ENCODE measurements at places on chromosomes 11 and 22. TPM values are rescaled to one million over a fixed set of nuclear protein-coding genes. Genes with fewer than 3 reads are reported as not detected.

DNA sequence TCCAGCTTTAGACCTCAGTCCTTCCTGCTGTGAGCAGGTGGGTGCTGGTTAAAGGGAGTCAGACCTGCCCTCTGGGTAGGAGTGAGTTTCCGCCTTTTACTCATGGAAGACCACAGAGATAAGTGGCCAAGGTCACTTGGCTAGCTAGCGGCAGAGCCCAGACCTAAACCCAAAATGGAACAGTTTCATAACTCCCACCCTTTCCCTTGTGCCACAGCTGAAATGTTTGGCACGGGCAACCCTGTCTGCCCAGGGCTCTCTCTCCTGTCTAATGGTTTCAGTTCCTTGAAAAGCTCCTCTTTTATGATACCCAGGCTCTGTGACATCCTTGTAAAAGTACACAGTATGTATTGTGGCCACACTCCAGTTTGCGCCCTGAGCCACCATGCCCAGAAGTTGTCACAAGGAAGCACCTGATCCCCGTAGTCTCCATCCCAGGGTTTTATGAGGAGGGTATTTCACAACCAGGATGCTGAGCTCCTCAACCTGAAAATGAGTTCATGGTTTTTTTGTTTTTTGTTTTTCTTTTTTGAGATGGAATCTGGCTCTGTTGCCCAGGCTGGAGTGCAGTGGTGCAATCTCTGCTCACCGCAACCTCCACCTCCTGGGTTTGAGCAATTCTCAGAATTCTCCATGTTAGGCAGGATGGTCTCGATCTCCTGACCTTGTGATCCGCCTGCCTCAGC lies 5.1 kb downstream of the MB start:
- DNase-seq, result no peak

DNA sequence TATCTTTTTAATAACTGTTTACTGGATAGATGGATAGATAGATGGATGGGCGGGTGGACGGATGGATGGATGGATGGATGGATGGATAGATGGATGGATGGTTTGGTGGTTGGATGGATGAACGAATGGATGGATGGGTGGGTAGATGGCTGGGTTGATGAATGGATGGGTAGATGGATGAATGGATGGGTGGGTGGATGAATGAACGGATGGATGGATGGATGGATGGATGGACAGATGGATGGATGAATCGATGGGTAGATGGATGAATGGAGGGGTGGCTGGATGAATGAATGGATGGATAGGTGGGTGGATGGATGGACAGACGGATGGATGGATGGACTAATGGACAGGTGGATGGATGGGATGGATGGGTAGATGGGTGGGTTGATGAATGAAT lies 13.8 kb upstream of the SLC22A12 start:
- no peak for DNase-seq

- no peak for DNase-seq
These were observed 7.6 kb upstream of the JHY start for GRCh38 chr11:122874991-122875390.

DNA sequence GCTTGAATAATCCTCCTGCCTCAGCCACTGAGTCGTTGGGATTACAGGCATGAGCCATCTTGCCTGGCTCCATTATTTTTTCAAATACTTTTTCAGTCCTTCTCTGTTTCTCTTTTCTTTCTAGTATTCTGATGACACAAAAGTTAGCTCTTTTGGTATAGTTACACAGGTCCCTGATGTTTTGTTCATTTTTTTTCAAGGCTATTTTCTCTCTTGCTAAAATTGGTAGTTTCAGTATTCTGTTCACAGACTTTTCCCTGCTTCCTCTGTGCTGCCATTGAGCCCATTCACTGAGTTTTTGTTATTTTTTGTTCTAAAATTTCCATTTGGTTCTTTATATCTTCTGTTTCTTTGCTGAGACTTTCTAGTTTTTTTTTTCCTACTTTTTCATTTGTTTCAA lies 166.5 kb downstream of the UVRAG start:
- DNase-seq, result no peak

- DNase-seq, result no peak
These were observed 64.6 kb downstream of the MYEOV start for GRCh38 chr11:69358398-69359020.

DNA sequence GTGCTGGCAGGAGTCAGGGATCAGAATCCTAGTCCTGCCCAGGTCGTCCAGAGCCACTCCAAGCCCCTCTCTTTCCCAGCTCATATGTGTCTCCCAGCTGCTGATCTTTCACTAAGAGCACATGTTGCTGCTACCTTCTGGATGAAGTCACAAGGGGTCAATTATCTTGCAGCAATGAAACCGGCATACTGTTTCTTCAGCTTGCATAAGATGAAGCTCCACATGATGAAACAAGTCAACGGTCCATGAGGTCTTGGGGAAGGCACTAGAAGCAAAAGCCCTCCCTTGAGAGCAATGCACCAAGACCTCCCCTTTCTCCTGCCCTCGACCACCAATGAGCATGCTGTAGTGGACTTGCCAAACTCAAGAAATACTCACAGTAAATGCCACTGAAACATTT lies 148.9 kb downstream of the TENM4 start:
- DNase-seq, result no peak

DNA sequence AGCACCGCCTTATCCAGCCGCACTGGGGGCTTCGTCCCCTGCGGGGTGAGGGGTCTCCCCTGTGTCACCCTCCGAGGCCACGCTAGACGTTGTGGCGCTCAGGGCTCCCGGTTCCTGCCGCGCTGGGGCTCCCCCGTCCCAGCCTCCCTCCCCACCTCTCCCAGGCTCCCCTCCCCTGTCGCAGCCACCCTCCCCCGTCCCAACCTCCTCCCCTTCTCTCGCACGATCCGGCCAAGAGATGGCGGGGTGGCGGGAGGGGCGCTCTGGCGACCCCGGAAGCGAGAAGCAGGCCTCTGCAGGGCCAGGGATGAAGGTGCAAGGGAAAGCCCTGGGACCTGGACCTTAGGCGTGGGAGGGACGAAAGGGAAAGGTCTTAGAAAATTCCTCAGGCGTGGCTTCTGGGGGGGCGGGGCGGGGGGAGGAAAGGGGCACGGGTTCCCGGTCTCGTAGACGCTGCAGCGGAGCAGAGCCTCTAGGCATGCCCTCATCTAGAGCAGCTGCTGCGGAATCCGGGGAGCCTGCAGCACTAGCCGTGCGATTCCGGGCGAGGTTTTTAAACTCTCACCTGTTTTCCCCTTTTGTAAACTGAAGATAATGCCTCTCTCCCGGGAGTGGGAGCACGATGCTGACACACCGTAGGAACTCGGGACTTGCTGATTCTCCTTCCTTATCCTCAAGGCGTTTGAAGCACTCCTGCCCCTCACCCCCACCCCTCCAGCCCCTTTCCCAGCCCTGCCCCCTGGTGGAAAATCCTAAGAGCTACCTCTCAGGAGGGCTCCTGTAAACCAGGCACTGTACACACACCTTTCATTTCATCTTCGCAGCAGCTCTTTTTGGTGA lies 14.4 kb downstream of the KCNJ5 start:
- no peak for DNase-seq

DNA sequence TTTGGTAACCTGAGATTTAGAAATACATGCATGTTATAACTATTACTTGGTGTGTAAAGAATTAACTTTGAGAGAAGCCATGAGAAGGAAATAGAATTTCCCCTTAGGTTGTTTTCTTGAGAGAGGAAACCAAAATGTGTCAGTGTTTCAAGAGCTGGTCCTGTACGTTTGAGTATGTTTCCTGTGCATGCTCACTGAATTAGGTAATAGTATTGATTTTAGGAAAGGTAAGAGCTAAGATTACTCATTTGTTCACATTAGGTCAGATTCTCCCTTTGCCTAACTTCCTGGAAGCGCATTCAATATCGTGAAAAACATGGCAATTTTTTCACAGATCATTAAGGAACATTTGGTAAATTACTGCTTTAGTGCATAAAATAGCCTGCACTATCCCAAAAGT lies 49.3 kb upstream of the RDX start:
- no peak for DNase-seq

GRCh38 chr11:109309153-109309552 lies 112.8 kb upstream of the C11orf87 start:
- DNase-seq, result no peak

GRCh38 chr11:76598426-76598839 lies 72.1 kb downstream of the LRRC32 start:
- no peak for DNase-seq

GRCh38 chr11:63931876-63932275 lies 6.9 kb upstream of the NAA40 start:
- no peak for DNase-seq

- no peak for DNase-seq
These were observed 1264.3 kb downstream of the BRD1 start for GRCh38 chr22:48563118-48563965.

GRCh38 chr11:104219096-104219495 lies 55.1 kb upstream of the PDGFD start:
- no peak for DNase-seq

DNA sequence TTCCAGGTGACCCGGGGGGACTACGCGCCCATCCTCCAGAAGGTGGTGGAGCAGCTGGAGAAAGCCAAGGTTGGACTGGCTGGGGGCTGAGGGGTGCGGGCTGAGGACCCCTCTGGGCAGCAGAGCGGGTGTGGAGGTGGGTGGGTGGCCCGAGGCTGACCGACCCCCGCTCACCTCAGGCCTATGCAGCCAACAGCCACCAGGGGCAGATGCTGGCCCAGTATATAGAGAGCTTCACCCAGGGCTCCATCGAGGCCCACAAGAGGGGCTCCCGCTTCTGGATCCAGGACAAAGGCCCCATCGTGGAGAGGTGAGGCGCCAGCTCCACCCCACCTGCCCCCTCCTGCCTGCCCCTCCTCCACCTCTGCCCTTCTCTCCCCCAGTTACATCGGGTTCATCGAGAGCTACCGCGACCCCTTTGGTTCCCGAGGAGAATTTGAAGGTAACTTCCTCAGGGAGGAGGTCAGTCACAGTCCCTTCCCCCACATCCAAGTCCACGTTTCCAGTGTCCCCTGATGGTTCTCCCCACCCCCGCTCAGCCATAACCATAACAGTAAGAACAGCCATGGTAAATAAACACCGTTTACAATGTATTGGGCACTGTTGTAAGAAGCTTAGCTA lies 11.2 kb downstream of the DPP3 start:
- DNase-seq, result no peak

Gene FLRT1
- total RNA-seq, result 3.0 TPM

Gene EED
- total RNA-seq, result 41.8 TPM

Gene CAT
- total RNA-seq, result 29.2 TPM

Gene DDTL
- total RNA-seq, result not detected

Gene FBXO3
- 23.2 TPM for total RNA-seq

Gene DEPDC7
- 3.9 TPM for total RNA-seq

Gene SH3BP1
- 36.4 TPM for total RNA-seq

Gene TMEM86A
- total RNA-seq, result 1.7 TPM

Gene JHY
- total RNA-seq, result 2.3 TPM

Gene NXPE2
- total RNA-seq, result 0.26 TPM

Gene OR2AG2
- 0.25 TPM for total RNA-seq

Gene CCDC88B
- total RNA-seq, result 0.91 TPM

Gene HPX
- 6.0 TPM for total RNA-seq

Data from neural crest cell (in vitro differentiated cells).